Hematopoietic multipotent progenitor cell treated with erythropoietin and hydrocortisone succinate and interleukin-3 and kit ligand, for 6 days (in vitro differentiated cells): ENCODE measurements at places on chromosomes 6 and 20.

DNA sequence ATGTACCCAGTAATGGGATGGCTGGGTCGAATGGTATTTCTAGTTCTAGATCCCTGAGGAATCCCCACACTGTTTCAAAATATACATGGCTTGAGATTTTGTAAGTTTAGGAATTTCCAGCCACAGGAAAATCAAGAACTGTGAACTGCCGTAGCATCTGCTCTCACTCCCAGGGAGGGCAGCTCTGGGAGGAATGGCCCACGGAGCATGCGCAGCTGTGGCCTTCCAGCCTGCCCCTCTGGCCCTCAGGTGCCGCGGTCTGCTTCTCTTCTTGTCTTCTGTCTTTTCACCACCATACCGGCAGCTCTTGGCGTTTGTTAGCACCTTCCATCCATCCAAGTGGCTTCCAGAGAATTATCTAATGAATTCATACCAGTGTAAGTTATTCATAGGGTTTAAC lies 19.9 kb upstream of the EXOC2 start:
- DNase-seq, result no peak

GRCh38 chr6:53476964-53477363 lies 67.9 kb downstream of the GCLC start:
- no peak for DNase-seq

GRCh38 chr20:34295284-34295683 lies 7.9 kb downstream of the AHCY start:
- no peak for DNase-seq

- no peak for DNase-seq
These were observed 195.2 kb downstream of the SLC16A10 start for GRCh38 chr6:111282515-111282914.

GRCh38 chr6:138424004-138424904 lies 20.2 kb downstream of the HEBP2 start:
- DNase-seq, result no peak
